ENCODE measurements at places on chromosomes 3 and 15.

GRCh38 chr15:74529921-74530320, 11.1 kb upstream of the ARID3B start:
- no peak for DNase-seq

- DNase-seq = no peak
Measured at GRCh38 chr3:52291508-52292181, 4.0 kb downstream of the GLYCTK start.

GRCh38 chr3:47976135-47976732, 40.0 kb downstream of the MAP4 start:
- DNase-seq = no peak

- no peak for DNase-seq
Measured at GRCh38 chr15:75554717-75555116, 24.4 kb downstream of the PTPN9 start.

DNA sequence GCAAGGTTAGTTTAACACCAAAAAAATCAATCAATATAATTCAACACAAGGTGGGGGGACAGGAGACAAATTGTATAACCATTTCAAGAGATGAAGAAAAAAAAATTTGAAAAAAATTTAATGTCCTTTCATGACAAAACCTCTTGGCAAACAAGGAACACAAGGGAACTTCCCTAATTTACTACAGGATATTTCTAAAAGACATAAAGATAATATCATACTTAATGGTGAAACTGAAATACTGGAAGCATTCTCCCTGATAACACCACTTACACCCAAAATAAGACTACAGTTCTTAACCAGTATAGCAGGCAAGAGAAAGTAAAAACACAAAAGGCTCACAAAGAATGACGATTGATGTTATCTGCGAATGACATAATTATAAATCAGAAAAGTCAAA, 44.7 kb downstream of the IFT57 start:
- no peak for DNase-seq

- no peak for DNase-seq
Measured at GRCh38 chr3:4570840-4571621, 77.9 kb downstream of the ITPR1 start.

DNA sequence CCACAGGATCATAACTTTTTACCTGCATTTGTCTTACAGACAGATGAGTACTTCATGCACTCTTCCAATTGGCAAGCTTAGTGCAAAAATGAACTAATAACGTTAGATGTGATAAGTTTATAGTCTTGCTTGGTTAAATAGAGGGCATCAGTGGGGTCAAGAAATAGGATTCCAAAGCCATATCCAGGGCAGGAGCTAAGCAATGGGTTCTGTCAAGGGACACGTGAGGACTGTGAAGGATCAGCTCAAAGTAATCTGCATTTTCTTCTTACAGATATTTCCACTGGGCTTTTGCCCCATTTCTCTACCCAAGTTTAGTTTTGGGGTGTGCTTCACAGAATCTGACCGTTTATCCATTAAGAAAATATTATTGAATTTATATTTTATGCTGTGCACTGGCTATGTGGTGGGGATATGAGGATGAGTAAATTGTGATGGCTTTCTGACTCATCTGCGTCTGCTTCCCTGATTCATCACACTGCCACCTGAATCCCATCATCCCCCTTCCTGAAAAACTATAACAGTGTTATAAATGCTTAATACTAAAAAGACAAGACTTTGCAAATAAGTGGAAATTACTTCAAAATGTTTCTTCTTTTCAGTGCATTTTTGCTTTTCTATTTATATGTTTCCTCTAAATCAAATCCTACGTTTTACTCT, 17.5 kb downstream of the PPP2R3A start:
- DNase-seq = no peak

- no peak for DNase-seq
Measured at GRCh38 chr15:98776607-98777281, 128.4 kb downstream of the IGF1R start.

DNA sequence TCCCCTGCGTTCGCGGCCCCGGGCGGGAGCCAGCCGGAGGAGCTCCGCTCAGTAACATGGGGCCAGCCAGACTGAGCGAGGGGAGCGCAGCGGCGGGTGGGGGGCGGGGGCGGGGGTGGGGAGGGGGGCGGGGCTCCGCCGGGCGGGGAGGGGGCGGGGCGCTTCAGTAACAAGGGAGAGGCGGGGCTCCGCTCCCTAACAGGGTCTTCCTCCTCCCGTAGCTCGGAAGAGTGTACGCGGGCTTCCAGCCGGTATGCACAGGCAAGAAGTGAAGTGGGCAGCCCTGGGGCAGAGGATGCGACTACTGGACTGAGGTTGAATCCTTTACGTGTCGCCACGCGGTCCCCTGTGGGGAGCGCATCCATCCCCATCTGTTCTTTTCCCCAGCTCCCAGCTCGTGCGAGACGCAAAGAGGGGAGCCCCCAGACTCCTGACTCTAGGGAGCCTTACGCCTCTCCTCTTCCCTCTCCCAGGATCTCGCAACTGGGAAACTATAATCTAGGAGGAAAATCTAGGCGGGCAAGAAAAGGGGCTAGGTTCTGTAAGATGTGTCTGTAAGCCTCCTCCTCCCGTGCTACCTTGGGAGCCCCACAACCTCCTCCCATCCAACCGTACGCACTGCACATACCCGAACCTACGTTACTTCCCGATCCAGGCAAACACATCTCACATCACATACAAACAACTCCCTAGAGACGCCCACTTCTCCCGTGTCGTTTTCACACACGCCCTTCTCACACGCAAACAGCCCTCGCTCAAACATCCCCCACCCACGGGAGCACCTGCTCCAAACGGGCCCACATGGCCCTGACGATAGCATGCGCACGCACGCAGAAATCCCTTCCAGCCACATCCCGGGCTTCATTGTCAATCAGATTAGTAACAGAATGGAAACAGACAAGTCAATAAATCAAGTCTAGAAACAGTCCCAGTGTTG, at the start of gene SHF:
Gene SHF, minus strand, starts transcription at position 73 of the 937 bp plus-strand sequence. Its CDS starts 15 bp downstream, at position 58.
- peak; percentile 59 for DNase-seq

- no peak for DNase-seq
Measured at GRCh38 chr3:140004271-140004670, 69.3 kb downstream of the CLSTN2 start.

DNA sequence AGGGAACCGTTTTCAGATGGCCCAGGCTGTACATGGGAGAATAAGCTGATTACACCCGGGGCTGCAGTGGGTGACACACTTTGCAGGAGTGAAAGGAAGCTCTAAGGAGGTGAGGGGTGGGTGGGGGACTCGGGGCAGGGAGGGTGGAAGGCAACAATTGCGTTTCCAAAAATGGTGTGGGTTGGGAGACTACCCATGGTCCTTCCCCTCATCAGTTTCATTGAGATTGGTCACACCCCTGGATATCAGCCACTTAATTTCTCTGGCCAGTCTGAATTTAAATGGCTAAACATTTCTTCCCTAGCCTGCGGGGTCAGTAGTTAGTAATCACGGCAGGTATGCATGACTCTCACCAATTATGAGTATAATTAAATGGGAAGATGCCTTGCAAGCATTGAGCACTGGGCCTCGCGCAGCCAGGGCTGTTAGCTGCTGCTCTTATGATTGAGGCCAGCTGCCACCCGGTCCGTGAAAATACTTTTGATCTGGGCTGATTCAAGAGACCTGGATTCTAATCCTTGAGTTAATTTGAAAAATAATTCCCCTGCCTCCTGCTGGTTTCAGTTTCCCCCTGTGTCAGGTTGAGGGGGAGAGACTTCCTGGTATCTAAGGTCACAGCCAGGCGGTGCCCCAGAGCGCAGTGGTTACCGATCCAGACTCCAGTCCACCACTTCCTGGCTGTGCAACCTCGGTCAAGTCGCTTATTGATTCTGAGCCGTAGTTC, 23.3 kb downstream of the SLC6A6 start:
- no peak for DNase-seq

- DNase-seq = no peak
Measured at GRCh38 chr15:27842526-27842925, 256.6 kb downstream of the OCA2 start.

DNA sequence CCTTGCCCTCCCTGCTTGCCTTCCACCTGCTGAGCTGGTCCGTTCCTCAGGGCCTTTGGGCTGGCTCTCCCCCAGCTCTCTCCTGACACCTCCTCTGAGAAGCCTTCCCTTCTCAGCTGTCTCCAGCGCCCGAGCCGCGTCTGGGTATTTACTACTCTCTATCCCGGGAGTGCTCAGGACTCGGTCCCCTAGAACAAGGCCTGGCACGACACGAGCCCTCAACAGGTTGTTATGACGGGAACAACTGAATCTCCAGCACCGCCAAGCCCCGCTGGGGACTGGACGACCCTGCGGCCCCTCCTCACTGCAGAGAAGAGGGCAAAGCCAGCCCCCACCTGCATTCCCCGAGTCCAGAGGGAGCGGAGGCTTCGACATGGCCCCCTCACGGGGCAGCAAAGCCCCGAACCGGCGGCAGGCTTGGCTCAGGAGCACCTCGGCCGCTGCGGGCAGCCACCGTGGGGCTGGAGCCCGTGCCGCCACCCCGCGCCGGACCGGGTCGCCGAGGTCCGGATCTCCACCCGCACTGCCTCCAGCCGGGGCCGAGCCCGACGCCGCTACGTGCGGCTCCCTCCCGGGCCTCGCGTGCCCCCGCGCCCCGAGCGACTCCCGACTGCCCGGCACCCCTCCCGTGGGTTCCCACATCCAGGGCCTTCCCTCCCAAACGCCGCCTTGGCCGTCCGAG, 792 bp downstream of the TPRA1 start:
- no peak for DNase-seq

GRCh38 chr3:161548301-161548700, 51.7 kb downstream of the OTOL1 start:
- no peak for DNase-seq

- no peak for DNase-seq
Measured at GRCh38 chr3:154458560-154458959, 28.6 kb upstream of the GPR149 start.

GRCh38 chr3:152380043-152380442, 111.3 kb downstream of the MBNL1 start:
- no peak for DNase-seq

All from activated naive CD4-positive, alpha-beta T cell (primary cell).